ENCODE measurements at places on chromosomes 3 and 15. TPM values are rescaled to one million over a fixed set of nuclear protein-coding genes. Genes with fewer than 3 reads are reported as not detected.
A peak's percentile ranks its signal among the peaks of the same experiment; 100 is the strongest.

ZMYND10 gene
- 3.1 TPM for total RNA-seq

ZNF654 gene
- total RNA-seq = 11.5 TPM

DNA sequence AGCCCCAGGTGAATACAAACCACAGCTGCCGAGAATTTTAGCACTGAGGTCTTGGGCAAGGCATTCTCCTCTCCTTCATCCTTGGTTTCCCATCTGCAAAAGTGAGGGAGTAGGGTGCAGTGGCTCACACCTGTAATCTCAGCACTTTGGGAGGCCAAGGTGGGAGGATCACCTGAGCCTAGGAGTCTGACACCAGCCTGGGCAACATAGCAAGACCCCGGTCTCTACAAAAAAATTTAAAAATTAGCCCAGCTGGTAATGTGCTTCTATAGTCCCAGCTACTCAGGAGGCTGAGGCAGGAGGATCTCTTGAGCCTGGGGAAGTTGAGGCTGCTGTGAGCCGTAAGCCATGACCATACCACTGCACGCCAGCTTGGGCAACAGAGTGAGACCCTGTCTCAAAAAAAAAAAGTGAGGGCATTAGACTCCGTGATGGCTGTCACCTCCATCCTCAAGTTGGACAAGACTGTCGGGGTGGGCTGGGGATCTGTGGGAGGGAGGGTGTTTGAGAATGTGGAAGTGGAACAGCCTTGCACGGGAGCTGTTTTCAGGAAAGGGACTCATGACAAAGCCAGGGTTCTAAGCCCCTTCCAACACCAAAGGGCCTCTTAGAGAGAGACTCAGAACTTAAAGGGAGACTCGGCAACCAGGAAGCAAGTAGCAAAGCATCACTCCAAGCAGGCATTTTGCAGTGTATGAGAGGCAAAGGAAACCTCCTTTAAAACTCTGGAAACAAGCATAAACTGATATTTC is 46.0 kb upstream of the FURIN start:
- ATAC-seq = no peak

GP5 gene
- total RNA-seq = 4.1 TPM

DNA sequence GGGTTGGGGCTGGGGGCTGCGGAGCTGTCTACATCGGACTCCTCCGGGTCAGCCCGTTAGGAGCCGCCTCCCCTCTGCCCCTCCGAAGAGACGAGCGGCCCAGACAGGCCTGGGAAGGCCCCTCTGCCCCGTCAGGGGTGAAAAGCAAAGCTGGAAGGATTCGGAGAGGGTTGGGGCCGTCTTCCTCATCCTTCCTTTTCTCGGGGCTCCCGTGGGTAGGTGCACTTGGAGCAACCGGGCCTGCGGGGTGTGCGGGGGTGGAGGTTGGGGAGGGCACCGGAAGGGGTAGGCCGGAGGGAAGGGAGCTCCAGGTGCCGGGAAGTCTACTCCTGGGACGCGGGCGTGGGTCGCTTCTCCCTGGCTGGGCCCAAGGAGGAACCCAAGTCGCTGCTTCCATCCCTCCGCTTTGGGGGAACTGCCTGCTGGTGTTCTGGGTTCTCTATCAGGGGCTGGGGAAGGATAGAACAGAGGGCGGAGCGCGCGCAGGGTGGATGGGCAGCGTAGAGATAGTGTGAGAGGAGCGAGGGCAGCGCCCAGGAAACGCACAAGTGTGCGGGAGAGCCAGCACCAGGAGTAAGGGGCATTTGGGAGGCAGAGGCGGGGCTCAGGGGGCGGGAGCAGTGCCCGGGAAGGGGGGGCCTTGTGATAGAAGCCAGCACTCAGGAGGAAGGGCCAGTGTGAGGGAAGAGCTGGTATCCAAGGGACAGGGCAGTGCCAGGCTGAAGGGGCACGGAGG is 590 bp downstream of the POLR2H start:
- peak; percentile 28 for ATAC-seq

SV2B gene
- 0.59 TPM for total RNA-seq

- peak; percentile 69 for ATAC-seq
Observed at GRCh38 chr3:139617672-139618268, 60.0 kb downstream of the NMNAT3 start.

NIT2 gene
- 57.8 TPM for total RNA-seq

- no peak for ATAC-seq
Observed at GRCh38 chr15:34046471-34047145, 7.6 kb upstream of the AVEN start.

GRCh38 chr3:55554634-55555425 is 67.7 kb upstream of the WNT5A start:
- ATAC-seq = no peak

DNA sequence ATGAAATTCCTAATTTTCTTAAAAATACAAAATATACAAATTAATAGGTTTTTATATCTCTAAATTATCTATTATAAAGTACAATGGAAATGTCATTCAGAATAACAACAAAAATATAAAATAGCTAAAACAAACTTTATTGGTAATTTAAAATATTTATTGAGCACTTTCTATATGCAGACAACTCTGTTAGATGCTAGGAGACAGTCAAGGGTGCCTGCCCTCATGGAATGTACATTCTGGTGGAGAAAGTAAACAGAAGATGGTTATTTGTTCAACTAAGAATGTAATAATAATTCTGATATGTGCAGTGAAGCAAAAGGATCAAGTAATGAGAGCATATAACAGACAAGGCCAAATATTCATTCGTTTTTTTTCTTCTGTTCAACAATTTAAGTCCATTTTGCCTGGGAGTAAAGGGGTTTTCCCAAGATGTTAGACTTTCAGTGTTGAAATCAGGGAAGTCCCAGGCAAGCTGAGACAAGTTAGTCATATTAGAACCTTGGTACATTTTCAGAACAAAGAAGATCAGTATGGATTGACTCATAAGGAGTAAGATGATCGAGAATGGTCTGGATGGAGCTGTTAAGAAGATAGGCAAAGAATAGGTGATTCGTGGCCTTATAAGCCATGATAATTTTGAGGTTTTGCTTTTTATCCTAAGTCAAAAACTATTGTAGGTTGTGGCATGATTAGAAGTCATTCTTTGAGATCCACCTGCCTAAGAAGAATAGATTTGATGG is 150.2 kb upstream of the MLF1 start:
- ATAC-seq = no peak

DNAH12 gene
- 0.50 TPM for total RNA-seq

GRCh38 chr15:91132079-91132478 is 32.0 kb downstream of the SV2B start:
- no peak for ATAC-seq

- ATAC-seq = no peak
Observed at GRCh38 chr15:50633653-50634052, 52.9 kb downstream of the TRPM7 start.

LDHAL6B gene
- total RNA-seq = not detected

- ATAC-seq = no peak
Observed at GRCh38 chr3:160735826-160736225, 20.2 kb upstream of the PPM1L start.

DNA sequence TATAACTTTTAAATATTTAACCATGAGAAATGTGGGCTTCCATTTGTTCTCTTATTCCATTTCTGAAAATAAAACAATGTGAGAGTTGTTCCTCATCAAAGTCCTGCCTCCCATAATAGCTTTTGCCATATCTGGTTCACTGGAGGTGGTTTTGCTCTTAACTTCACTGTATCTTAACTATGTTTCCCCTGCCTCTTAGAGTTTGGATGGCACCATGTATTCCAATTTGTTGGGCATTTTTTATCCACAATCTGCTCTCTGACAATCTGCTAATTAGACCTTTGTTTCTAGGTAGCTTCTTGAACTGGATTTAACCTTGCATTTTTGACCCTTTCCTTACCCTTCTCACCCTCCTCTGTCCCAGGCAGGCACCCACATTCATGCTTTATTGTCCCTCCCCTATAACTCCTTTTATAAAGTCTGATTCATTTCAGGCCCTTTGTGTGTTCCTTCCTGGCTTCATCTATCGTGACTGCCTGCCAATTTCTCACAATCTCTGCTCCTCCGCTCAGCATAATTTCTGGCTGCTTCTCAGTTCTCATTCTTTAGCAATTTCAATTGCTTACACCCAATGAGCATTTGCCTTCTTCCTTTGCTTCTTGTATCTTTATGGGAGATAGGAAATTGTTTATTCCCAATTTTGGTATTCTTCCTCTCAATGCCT is 144.2 kb upstream of the ARHGEF26 start:
- ATAC-seq = no peak

SEC22C gene
- total RNA-seq = 28.0 TPM

- no peak for ATAC-seq
Observed at GRCh38 chr3:58565621-58566397, 11.4 kb downstream of the FAM107A start.

DNA sequence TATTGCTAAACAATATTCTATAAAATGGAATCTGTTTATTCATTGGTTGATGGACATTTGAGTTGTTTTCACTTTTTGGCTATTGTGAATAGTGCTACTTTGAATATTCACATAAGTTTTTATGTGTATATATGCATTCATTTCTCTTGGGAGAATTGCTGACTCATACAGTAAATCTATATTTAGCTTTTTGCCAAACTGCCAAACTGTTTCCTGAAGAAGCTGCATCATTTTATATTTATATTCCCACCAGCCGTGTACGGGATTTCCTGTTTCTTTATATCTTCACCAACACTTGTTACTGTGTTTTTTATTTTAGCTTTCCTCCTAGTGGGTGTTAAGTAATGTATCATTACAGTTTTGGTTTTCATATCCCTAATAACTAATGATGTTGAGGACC is 12.5 kb upstream of the TCAIM start:
- ATAC-seq = peak; percentile 45

- peak; percentile 23 for ATAC-seq
Observed at GRCh38 chr3:150255413-150255812, 152.7 kb upstream of the TSC22D2 start.

- no peak for ATAC-seq
Observed at GRCh38 chr3:179421500-179421899, 29.8 kb downstream of the GNB4 start.

FGD5 gene
- total RNA-seq = 2.5 TPM

- no peak for ATAC-seq
Observed at GRCh38 chr15:51752888-51753287, 1.5 kb downstream of the TMOD2 start.

DNA sequence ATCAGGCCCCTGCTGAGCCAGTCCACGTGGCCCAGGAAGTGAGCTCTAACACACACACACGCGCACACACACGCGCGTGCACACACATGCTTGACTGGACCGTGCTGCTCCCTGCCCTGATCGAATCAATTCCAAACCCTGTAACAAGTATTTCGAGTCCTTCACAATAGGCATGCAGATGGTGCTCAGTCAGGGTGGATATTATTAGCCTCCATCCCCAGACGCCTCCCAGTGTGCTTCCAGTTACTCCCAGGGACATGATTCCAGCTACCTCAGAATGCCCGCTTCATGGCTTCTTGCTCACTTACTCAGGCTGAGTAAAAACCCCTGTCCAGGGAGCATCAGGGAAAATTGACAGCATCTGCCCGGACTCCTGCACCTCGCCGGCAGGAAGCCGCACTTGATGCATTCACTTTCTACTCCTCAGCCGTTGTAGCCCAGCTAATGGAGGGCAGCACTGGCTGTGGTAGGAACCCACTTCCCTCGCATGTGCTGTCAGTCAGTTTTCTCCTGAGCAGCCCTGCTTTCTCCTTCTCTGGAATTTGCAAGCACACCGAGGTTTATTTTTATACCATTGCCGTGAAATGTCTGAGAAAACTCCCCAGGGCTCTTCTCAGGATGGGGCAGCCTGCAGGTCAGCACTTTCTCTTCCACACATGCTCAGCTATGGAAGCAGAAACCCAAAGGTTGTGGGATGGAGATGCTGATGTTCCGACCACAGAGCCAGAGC is 126.1 kb upstream of the ABHD17C start:
- ATAC-seq = no peak

GRCh38 chr3:73271-73670 is 123.3 kb upstream of the CHL1 start:
- no peak for ATAC-seq

GRCh38 chr15:76846782-76847181 is 58.4 kb downstream of the SCAPER start:
- peak; percentile 51 for ATAC-seq

C3orf20 gene
- total RNA-seq = 0.09 TPM

- ATAC-seq = no peak
Observed at GRCh38 chr3:131167867-131168266, 141.2 kb downstream of the NEK11 start.

GRCh38 chr3:72974956-72975355 is 21.7 kb upstream of the PPP4R2 start:
- ATAC-seq = no peak

DNA sequence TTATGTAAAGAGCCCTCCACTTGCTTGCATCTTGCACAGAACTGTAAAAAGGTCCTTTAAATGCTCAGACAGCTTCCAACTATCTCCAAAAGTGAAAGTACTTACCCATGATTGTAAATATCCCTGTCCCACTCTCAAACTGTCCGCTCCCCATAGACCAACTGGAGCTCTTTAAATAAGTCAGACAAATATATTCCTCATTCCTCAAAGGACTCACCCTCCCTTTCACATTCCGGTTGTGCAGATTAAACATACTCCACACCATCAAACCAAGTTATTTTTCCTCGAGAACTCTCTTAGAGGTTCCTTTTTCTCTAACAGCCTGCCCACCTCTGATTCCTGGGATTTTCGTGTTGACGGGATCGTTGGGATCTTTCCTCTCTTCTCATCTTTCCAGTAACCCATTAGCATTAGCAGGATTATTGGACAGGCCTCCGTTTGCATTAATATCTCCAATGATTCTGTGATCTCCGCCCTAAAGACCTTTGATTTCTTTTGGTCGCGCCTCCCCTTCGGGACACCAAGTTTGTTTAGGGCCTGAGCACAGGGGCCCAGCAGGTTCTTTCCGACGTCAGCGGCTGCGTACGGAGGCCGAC is 763 bp downstream of the GOLGB1 start:
- no peak for ATAC-seq

DNA sequence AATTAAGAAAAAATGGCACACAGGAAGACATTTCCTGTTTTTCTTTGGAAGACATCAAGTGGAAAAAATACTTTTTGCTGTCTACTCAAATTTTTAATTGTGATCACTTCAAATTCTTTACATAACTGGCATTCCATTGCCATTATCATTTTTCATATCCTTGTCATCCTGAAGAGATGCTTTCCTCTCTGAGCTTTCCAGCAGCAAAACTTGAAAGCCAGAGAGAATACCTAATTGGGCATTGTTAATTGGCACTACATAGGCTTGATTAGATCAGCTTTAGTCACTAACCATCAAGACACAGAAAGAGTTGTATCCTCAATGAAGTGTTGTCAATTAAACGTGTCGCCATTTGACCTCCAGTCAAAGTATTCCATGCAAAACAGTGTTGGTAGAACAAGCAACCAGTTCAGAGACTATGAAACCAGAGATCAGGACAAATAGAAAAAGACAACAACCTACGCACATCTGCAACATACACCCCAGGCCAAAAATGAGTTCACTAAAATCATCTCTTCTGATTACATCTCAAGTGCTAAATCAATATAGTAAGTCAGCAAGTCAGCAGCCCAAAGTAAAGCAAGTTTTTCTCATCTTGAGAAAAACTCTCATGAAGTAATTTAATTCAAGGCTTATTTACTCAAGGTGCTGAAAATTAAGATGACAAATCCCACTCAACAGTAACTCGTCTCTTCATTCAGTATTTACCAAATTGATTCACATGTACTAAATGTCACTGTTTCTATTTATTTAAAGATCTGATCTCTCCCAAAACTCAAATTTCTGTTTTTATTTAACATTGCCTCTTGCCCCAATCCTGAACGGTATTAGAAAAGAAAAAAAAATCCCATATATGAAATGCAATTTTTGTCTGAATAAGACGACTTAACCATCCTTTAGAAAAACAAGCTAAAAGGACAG is 123.0 kb downstream of the SUCLG2 start:
- no peak for ATAC-seq

PPM1M gene
- total RNA-seq = 9.4 TPM
